ENCODE measurements at places on chromosomes 7 and 10. TPM values are rescaled to one million over a fixed set of nuclear protein-coding genes. Genes with fewer than 3 reads are reported as not detected.

Gene NPC1L1
- total RNA-seq, result 0.08 TPM

Gene ANXA8L1
- total RNA-seq, result 114 TPM

Gene TRIL
- total RNA-seq, result not detected

Gene ACBD7
- 1.2 TPM for total RNA-seq

Gene FAM131B
- total RNA-seq, result 0.49 TPM

Gene PRKAR2B
- total RNA-seq, result 2.8 TPM

Gene LZTS2
- total RNA-seq, result 28.2 TPM

Data from A549 treated with Mapracorat at 1 μM for 4 hours (cell line).